Activated effector memory CD4-positive, alpha-beta T cell treated with anti-CD3 and anti-CD28 coated beads, Interleukin-2, amount 50 U/mL, for 16 hours (primary cell): ENCODE measurements at places on chromosomes 1 and 21.
A peak's percentile ranks its signal among the peaks of the same experiment; 100 is the strongest.

DNA sequence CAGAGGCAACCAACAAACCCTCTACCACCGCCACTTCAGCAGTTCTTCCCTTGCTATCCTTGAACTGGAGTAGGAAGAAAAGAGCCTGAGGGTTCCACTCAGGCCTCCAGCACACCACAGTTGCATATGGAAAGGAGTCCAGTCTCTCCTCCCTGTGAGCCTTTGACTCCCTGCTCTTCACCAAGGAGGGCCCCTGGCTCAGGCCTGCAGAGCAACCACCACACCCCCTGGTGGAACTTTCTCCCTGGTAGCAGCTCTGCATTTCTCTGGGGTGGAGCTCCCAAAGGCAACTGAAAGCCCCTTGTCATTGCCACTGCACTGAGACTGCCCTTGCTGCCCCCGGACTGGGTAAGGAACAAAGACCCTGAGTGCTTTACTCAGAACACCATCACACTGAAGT is 1021.5 kb upstream of the ADGRL2 start:
- DNase-seq, result no peak

- no peak for DNase-seq
Observed at GRCh38 chr1:110017792-110018191, 16.6 kb upstream of the STRIP1 start.

DNA sequence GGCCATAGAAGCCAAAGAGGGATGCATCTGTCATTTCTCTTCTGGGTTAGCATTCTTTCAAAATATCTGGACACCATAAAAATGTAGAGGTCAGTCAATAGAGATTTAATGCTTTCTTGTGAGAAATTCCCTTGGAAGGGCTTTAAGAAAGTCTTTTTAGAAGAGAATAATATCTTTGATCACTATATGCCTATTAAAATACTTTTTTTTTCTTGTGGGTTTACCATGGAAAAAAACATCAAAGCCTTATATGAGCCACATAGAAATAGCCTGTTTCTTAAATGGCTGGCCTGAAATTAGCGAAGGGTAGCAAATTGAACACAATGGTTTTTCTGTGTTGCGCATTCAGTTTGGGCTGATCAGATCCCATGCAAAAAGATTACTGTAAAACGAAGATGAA is 36.8 kb downstream of the BACE2 start:
- DNase-seq, result no peak

GRCh38 chr1:17125756-17126237 is 6.5 kb upstream of the PADI2 start:
- peak; percentile 91 for DNase-seq

GRCh38 chr1:66764994-66765578 is 12.8 kb downstream of the DYNLT5 start:
- DNase-seq, result no peak

DNA sequence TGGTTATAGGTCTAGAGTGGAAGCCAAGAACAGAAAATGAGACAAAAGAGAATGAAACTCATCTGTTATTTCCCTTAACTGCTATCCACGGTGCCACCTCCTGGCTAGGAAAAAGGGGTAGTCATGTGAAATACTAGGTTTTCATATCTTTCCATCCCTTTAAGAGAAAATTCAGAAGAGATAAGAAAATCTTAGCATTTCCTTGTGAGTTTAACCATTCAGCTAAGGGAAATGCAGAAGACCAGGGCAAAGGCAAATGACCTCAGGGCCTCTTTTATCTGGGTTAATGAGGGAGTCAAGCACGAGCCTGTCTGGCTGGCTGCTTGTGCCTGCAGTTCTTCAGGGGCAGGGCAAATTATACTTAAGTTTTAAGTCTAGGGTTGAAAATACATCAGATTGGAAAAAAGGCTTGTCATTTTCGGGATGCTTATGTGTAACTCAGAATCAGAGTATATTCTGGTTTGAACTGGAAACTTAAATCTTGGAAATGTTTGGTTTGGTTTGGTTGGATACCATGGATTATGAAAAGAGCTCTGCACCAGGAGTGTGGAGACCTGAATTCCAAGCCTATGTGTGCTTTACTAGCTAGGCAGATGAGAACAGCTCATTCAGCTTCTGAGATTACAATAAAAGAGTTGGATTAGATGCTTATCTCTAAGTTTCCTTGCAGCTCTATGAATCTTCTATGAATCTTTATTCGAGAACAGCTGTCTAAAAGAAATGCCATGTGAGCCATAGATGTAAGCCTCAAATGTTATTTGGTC is 19.9 kb downstream of the NIBAN1 start:
- no peak for DNase-seq

- peak; percentile 87 for DNase-seq
Observed at GRCh38 chr1:168603501-168604110, 27.2 kb downstream of the XCL1 start.

DNA sequence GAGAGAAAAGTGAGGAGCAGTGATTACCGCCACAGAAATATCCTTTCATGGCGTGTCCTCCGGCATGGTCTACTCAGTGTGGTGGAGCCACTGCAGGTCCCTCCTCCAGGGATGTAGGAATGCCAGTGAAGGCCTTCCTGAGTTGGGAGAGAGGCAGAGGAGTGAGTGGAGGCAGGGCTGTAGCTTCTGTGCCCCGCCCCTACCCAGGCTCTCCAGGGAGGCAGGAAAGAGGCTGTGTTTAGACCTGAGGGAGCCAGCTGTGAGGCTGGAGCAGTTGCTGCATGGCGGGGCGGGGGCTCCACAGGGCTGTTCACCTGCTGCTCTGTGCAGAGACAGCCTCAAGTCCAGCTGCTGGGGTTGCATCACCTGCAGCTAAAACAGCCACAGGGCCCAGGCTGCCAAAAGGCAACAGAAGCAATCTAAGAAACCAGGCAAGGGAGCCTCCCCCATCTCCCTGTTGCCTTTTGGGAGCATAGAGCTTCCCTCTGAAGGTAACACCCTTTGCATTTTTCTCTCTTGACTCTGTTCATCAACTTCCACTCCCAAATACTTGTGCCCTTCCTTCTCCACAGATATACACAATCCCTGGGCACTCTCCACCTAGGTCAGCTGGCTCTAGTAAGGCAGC is 801 bp upstream of the ANXA9 start:
- DNase-seq, result no peak

DNA sequence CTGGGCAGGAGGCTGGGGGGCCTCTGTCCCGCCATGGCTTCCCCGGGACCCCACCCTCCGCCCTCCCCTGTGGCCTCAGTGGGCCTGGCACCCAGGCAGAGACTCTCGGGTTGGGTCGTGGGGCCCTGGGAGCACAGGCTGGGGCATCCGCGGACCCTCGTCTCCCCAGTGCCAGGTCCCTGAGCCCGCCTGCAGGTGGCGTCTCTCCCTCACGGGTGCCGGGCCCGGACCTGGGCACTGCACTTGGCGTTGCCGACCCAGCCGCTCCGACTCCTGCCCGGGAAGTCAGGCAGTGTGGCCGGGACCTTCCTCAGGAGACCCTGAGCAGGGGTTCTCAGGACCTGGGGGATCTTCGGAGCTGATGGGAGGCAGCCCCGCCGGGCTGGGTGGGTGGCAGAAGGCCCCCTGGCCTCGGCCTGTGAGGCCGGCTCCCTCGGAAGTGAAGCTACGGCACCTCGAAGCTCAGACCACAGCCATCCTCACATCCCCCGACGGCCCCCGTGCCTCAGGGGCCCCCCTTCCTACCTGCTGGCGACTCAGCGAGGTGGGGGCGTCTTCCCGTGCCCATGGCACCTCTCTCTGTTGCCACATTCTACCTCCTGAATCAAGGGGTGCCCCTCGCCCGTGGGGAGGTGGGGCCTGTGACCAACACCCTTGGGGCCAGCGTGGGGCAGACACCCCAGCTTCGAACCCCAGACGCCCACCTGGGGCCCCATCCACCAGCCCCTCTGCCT is 6.4 kb upstream of the C1orf159 start:
- peak; percentile 94 for DNase-seq

DNA sequence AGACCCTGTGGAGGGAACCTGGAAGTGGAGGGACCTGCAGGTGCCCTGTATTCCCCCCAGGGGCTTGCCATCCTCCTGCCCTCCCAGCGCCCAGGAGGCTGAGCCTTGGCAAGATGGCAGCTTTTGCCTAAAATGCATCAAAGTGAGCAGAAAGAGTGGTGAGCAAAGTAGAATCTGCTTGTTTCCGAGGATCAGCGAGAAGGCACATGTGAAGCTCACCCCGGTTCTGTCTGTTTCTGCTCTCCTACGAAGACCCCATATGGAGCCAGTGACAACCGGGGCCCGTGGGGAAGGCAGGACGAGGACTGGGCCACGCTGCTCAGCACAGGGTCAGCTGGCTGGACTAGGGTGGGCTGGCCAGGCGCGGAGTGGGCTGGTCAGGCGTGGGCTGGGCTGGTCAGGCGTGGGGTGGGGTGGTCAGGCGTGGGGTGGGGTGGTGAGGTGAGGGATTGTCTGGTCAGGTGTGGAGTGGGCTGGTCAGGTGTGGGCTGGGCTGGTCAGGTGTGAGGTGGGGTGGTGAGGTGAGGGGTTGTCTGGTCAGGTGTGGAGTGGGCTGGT is 5.2 kb upstream of the FNDC10 start:
- no peak for DNase-seq

- peak; percentile 56 for DNase-seq
Observed at GRCh38 chr1:8361198-8361849, 43.4 kb downstream of the SLC45A1 start.

DNA sequence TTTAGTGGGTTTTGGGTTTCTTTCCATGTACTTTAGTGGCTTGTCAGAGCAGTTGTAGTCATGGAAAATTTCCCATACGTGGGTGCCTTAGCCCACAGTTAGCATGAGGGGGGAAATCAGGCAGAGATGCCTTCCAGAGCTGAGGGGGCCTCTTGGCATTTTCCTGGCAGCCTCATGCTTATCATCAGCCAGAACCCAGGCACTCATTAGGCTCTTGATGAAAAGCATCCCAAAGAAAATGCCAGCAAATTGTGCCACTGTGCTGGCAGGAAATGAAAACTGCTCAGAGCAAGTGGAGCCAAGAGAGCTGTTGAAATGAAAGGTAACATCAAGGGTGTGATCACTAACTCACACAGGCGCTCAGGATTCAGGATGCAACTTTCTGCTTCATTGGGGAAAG is 128.0 kb downstream of the TNNI3K start:
- DNase-seq, result no peak

DNA sequence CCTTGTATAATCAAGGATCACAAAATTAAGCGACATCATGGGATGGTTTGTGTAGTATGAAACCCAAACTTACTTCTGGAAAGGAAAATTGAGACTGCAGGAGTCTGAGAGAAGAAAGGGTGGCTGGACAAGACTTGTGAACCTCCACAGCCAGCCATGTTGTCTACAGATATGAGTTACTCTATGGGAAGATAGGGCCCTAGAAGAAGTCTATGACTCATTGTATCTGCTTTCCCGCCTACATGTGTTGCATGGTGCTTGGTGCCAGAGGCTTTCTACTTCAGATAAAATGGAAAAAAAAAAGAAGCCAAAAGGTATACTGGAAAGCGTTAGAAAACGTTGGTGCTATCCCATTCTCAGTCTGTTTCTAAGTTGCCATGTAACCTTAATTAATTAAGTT is 18.7 kb upstream of the OR6N2 start:
- DNase-seq, result no peak

DNA sequence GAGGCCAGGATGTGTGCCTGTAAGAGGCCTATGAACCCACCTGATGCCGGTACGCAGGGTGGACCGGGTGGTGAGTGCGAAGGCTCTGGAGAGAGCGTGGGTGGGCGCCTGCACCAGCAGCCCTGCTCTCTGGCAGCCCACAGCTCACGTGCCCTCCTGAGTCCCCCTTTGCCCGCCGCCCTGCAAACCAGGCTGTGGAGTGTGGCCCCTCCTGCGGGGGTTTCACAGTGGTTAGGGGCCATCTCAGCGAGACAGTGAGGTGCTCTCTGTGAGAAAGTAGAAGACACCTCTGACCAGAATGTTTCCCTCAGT is 22.3 kb downstream of the RHBG start:
- no peak for DNase-seq

- DNase-seq, result no peak
Observed at GRCh38 chr1:96878640-96879039, 157.1 kb downstream of the PTBP2 start.

DNA sequence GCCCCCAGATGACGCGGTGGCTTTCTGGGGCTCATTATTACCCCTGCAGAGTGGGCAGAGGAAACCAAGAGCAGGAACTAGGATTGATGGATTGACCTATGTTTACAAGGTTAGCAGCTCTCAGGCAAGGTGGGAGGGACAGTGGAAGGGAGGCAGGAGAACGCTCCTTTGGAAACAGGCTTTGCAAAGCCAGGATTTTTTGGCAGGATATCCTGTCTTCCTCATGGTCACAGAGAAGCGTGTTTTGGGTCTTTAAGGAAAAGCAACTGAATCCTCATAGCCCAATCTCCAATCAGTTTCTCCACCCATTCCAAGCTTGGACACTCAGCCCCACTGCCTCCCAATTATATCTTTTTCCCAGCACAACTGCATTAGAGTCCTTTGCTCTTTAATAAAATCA is 105.6 kb upstream of the SOD1 start:
- no peak for DNase-seq

GRCh38 chr1:29177022-29177705 is 4.5 kb downstream of the SRSF4 start:
- no peak for DNase-seq

GRCh38 chr1:76267631-76268030 is 193.1 kb downstream of the ST6GALNAC3 start:
- DNase-seq, result no peak

- no peak for DNase-seq
Observed at GRCh38 chr21:42117967-42118780, 47.1 kb downstream of the UMODL1 start.

- DNase-seq, result no peak
Observed at GRCh38 chr1:118136187-118136941, 48.7 kb downstream of the SPAG17 start.

- DNase-seq, result no peak
Observed at GRCh38 chr1:11486231-11487009, 7.5 kb downstream of the DISP3 start.

GRCh38 chr21:17492415-17493168 is 20.3 kb upstream of the CXADR start:
- DNase-seq, result no peak

DNA sequence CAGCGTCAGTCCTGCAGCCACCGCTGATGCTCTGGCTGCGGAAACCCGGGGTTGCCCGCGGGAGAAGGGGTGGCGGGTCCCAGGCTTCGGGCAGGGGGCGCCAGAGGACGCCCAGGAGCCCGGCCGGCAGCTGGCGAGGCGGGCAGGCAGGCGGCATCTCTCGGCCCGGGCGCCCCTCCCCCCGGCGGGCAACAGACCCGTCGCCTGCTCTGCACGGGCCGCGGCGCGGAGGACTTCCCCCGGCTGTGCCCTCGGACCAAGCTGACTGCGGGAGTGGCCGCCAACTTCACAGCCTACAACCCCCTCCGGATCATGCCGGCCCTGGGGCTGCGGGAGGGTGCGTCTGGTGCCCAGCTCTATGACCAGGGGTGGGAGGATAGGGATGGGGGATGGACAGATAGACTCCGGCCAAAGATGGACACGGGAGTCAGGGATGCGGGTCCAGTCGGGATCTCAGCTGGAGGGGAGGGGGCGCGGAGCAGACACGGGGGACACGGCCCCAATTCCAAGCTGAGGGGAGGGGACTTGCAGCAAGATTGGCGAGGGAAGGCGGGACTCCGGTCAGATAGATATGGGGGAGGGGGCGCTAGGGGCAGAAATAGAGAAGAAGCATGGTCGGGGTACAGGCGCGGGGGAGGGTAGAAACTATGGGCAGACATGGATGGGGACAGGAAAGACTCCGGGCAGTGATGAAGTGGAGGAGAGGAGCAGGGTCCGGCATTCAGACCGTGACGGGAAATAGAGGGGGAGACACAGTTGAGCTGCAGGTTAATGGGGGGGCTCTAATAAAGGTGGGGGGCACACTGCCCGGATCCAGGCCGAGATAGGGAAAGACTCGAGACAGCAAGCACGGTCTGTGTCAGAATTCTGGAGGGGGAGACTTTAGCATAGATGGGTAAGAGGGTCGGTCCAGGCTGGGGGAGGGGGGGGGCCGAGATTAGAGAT is 1.1 kb downstream of the ADGRB2 start:
- DNase-seq, result peak; percentile 89

GRCh38 chr1:27394925-27395324 is 2.5 kb downstream of the GPR3 start:
- no peak for DNase-seq
